ENCODE measurements at places on chromosomes 3 and 15.

DNA sequence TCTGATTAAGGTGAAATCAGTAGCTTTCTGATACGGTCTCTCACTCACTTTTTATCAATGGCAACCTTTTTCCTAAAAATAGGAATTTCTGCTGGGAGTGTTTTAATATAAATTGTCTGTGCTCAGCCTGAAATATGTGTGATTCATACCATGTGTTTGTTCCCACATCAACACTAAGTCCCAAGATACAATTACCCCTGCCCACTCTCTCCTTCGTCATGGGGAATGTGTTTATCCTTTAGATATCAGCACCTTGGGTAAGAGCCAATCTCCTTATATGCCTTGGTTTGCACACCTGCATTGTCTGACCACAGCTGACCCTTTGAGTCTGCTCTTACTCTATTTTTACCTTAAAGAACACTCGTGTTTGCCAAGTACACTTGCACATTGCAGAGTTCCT lies 356.4 kb downstream of the LPP start:
- H3K4me3 ChIP-seq: no peak overlapping the region
- H3K4me1 ChIP-seq: no peaks in the 10 kb centered on the region
- H3K27me3 ChIP-seq: no peaks in the 10 kb centered on the region
- no peaks in the 10 kb centered on the region for H3K36me3 ChIP-seq
- DNase-seq: no peak

DNA sequence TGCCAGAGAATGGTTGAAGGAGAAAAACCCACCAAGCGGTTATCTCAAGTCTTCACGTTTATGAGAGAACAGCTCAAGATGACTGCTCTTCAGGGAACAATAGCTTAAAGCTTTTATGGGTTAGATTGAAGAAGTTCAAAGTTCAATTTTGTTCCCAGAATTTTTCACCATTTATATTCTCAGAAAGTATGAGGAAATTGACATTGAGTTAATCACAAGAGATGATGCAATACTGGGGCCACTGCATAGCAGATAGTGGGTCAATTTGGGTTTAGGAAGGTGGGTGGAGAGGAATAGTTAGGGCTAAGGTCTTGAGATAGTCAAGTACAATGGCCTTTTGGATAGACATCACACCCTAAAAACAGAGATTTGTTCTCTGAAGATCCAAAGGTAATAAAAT lies 539.3 kb downstream of the SQOR start:
- no peaks in the 10 kb centered on the region for H3K27me3 ChIP-seq
- H3K36me3 ChIP-seq: no peaks in the 10 kb centered on the region
- no peak overlapping the region for H3K27ac ChIP-seq
- H3K4me1 ChIP-seq: no peaks in the 10 kb centered on the region

DNA sequence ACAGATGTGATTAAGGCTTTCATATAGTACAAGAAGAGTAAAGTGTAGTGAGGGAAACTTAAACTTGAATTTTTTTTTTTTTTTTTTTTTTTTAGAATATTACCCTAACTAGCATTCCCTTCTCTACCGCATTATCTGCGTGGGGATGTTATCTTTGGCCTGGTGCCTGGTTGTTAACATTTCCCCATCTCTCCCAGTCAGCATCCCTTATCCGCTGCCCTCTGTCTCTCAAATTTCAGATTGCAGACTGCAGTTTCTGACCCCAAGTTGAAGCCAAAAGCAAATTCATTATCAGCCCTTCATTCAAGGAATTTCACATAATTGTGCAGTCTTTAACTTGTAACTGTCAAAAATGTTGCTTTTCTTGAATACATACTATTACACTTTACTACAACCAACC lies 353.0 kb downstream of the PLOD2 start:
- DNase-seq: peak; percentile 79
- no peaks in the 10 kb centered on the region for H3K36me3 ChIP-seq
- no peak overlapping the region for H3K27ac ChIP-seq
- H3K4me3 ChIP-seq: no peak overlapping the region
- no peaks in the 10 kb centered on the region for H3K4me1 ChIP-seq

DNA sequence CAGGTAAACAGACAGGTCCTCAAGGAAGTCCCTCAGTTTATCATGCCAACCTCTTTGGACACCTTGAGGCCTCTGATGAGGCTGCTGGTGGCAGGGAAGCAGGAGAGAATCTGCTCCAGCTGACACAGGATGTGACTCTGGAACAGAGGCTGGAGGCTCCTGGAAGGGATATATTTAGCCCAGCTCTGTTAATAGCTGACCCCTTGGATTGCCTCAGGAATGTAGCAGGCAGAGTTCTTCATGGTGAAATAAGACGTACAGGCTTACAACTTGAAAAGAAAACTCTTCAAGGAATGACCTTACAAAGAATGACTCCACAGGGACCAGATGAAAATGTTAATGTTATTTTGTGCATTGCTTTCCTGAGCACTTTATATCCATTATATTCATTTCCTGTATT lies 90.5 kb downstream of the AQP9 start:
- H3K36me3 ChIP-seq: no peaks in the 10 kb centered on the region
- H3K4me1 ChIP-seq: peaks cover 9% of the 10 kb centered on the region
- H3K4me3 ChIP-seq: no peak overlapping the region
- H3K27ac ChIP-seq: peak overlapping the region; percentile 40

DNA sequence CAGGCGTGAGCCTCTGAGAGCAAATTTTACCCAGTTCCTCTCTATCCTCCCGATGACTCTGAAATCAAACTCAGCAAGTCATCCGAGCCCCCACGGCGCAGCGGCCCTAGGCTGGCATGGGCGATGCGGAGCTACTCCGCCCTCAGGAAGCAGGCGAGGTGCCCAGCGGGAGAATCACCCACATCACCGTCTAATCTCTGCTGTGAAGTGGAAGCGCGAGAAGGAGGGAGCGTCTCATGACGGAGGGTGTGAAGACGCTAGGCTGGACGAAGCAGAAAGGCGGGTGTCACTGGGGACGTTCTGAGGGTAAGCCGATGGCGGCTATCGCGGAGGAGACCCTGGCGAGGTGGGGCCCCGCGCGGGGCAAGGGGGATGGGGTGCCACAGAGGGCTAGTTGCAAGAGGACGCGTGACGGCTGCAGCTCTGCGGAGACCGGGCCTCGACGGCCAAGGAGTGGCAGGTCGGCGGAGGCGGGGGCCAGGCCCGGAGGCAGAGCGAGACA lies 9.1 kb upstream of the GNAI2 start:
- no peaks in the 10 kb centered on the region for H3K27me3 ChIP-seq
- peaks cover 21% of the 10 kb centered on the region for H3K4me1 ChIP-seq
- DNase-seq: peak; percentile 86
- H3K27ac ChIP-seq: no peak overlapping the region
- peak overlapping the region; percentile 52 for H3K4me3 ChIP-seq

DNA sequence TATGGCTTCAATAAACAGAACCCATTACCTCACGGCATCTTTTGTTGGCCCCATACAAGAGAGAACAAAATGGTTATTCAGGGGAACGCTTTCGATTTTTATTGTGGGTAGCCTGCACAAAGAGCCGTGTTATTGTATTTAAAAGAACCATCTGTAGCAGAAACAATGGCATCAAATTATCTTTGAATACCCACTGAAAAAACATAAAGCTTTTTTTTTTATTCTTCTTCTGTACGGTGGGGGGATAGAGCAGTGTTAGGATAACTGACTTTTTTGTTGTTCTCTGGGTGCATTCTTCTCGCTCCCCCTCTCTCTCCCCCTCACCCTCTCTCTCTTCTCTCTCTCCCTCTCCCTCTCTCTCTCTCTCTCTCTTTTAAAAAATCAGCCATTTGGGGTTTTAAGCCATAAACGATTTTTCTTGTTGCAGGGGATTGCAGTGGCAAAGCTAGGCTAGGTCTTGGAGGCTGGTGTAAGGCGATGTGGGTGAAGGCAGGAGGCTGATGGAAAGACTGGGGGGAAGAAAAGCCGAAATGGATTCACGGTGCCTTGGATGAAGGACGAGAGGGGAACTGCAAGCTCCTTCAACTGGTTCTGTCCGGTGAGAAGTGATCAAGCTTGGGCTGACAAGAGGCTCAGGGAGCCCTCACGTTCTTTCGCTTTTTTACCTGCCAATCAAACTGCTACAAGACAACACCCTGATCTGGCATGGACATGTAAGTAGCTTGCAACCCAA lies 12.4 kb upstream of the SOX2 start:
- DNase-seq: no peak
- H3K36me3 ChIP-seq: no peaks in the 10 kb centered on the region
- H3K27me3 ChIP-seq: peaks cover 73% of the 10 kb centered on the region
- H3K27ac ChIP-seq: no peak overlapping the region
- H3K4me1 ChIP-seq: peaks cover 7% of the 10 kb centered on the region
- no peak overlapping the region for H3K4me3 ChIP-seq

DNA sequence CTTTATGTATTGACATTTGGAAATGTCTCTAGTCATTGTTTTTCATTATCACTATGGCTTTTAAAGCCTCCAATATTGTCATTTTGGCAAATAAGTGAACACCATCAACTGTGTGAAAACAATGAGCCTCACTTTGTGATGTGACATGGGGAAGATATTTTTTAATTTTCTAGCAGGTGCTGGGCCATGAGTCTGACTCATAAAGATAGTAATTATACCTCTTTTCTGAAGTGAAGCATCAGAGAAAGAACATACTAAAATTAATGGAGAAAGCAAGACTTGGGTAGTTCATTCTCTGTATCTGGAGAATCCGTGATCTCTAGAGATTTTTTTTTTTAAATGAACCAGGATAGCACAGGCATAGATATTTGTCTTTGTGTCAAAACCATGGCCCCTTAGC lies 100.8 kb downstream of the CCNL1 start:
- H3K27ac ChIP-seq: no peak overlapping the region
- H3K4me3 ChIP-seq: no peak overlapping the region
- H3K4me1 ChIP-seq: no peaks in the 10 kb centered on the region
- DNase-seq: no peak

- no peaks in the 10 kb centered on the region for H3K36me3 ChIP-seq
- H3K27ac ChIP-seq: no peak overlapping the region
- H3K4me1 ChIP-seq: no peaks in the 10 kb centered on the region
- no peak overlapping the region for H3K4me3 ChIP-seq
- H3K27me3 ChIP-seq: no peaks in the 10 kb centered on the region
These were observed 25.0 kb upstream of the ACAP2 start for GRCh38 chr3:195467641-195468390.

GRCh38 chr15:62644889-62645742 lies 397.4 kb upstream of the TPM1 start:
- no peaks in the 10 kb centered on the region for H3K27me3 ChIP-seq
- peak; percentile 36 for DNase-seq
- H3K36me3 ChIP-seq: no peaks in the 10 kb centered on the region
- H3K4me1 ChIP-seq: no peaks in the 10 kb centered on the region
- no peak overlapping the region for H3K4me3 ChIP-seq
- no peak overlapping the region for H3K27ac ChIP-seq

GRCh38 chr3:12190221-12190807 lies 31.6 kb upstream of the TIMP4 start:
- no peak overlapping the region for H3K4me3 ChIP-seq
- no peak overlapping the region for H3K27ac ChIP-seq
- no peaks in the 10 kb centered on the region for H3K4me1 ChIP-seq
- DNase-seq: no peak
- H3K36me3 ChIP-seq: no peaks in the 10 kb centered on the region

DNA sequence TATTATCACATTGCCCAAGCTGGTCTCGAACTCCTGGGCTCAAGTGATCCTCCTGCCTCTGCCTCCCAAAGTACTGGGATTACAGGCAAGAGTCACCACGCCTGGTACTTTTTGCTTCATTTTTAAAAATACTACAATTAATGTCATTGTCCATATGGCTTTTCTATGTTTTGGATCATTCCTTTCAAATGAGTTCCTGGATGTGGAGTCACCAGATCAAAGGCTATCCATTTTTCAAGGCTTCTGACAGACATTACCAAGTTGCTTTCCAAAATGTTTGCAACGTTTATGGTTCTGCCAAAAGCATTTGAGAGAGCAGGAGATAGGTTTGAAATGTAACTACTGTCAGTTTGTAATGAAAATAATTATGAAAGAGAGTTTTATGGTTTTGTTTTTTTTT lies 34.2 kb upstream of the BCL2L10 start:
- no peak for DNase-seq
- no peaks in the 10 kb centered on the region for H3K27me3 ChIP-seq
- no peaks in the 10 kb centered on the region for H3K4me1 ChIP-seq
- H3K27ac ChIP-seq: no peak overlapping the region
- H3K36me3 ChIP-seq: no peaks in the 10 kb centered on the region

DNA sequence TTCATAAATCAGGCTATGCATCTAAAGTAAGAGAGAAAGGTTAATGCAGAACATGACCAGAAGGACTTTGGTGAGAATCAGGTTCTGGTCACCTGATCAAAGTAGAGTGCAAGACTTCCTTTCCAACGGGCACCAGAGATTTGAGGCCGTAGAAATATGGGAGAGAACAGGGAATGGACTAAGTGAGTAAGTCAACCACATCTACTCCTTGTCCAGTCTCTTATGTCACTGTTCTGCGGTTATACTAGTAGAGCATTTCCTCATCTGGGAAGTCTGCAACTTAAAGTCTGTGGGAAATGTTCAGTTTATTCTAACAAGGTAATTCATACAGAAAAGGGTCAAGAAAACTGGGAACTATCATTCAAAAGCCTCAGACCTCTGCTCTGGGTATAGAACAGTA lies 232.8 kb downstream of the CPNE4 start:
- H3K27me3 ChIP-seq: no peaks in the 10 kb centered on the region
- no peaks in the 10 kb centered on the region for H3K36me3 ChIP-seq
- H3K4me3 ChIP-seq: no peak overlapping the region
- no peak overlapping the region for H3K27ac ChIP-seq
- no peaks in the 10 kb centered on the region for H3K4me1 ChIP-seq

GRCh38 chr3:48999085-48999858 lies 7.9 kb upstream of the WDR6 start:
- H3K27ac ChIP-seq: no peak overlapping the region
- no peaks in the 10 kb centered on the region for H3K4me1 ChIP-seq
- H3K36me3 ChIP-seq: peaks cover 2% of the 10 kb centered on the region
- no peak for DNase-seq
- no peak overlapping the region for H3K4me3 ChIP-seq

GRCh38 chr3:171782617-171783016 lies 27.7 kb downstream of the PLD1 start:
- no peaks in the 10 kb centered on the region for H3K4me1 ChIP-seq
- DNase-seq: no peak
- H3K4me3 ChIP-seq: no peak overlapping the region
- H3K36me3 ChIP-seq: no peaks in the 10 kb centered on the region

GRCh38 chr15:87368511-87368910 lies 888.0 kb downstream of the NTRK3 start:
- H3K4me1 ChIP-seq: no peaks in the 10 kb centered on the region
- H3K4me3 ChIP-seq: no peak overlapping the region
- DNase-seq: no peak
- H3K36me3 ChIP-seq: no peaks in the 10 kb centered on the region
- H3K27ac ChIP-seq: no peak overlapping the region

- no peak overlapping the region for H3K27ac ChIP-seq
- no peak overlapping the region for H3K4me3 ChIP-seq
- no peak for DNase-seq
These were observed 14.4 kb upstream of the CLDN1 start for GRCh38 chr3:190336516-190337189.

GRCh38 chr15:78090422-78091063 lies 1.8 kb upstream of the SH2D7 start:
- H3K4me1 ChIP-seq: peaks cover 10% of the 10 kb centered on the region
- no peaks in the 10 kb centered on the region for H3K36me3 ChIP-seq
- H3K4me3 ChIP-seq: no peak overlapping the region
- DNase-seq: no peak
